NCI-H2029 treated with DMSO at 0.1 percent for 48 hours (cell line): ENCODE measurements at places on chromosomes 2 and 18.

DNA sequence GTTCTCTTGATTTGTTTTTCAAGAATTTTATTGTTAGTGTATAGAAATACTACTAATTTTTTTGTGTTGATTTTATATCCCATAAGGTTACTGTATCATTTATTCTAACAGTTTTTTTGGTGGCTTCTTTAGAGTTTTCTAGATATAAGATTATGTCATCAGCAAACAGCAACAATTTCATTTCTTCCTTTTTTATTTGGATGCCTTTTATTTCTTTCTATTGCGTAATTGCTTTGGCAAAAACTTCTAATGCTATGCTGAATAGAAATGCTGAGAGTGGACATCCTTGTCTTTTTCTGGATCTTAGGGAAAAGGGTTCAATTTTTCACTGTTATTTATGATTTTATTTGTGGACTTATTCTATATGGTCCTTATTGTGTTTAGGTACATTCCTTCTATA lies 298.8 kb downstream of the RPRM start:
- no peak for DNase-seq

DNA sequence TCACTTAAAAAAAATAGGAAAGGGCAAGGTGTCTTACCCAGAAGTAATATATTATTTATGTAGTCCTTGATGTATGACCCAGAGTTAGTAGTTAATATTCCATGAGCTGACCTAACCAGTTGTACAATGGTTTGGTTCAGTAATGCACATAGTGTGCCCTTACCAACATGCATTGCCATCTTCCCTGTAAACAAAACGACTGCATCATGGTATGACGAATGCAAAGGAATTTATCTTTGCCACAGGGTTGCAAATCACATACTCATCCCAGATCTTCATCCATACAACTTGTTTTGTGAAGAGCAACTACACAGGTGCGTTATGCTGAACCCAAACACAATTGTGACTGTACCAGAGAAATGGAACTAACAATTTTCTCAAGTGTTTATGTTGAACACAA lies 68.9 kb upstream of the ZSWIM2 start:
- no peak for DNase-seq

GRCh38 chr2:64675860-64676259 lies 22.1 kb upstream of the SERTAD2 start:
- DNase-seq: no peak

DNA sequence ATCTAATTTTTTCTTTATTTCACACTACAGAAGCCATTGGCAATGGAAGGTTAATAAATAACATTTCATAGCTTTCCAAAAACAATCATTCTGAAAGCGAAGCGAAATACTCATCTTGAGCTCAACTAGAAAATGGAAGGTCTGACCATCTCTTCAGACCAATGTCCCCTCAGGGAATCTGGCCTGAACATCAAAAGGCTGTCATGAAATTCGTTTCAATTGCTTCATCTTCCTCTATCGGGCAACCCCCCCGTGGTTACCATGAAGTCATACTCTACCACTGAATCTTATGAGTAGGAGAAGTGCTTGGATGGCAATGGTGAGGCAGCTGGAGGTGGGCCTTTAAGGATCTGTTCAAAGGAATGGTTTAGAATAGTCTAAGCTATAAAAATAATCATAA lies 22.9 kb upstream of the CYTIP start:
- DNase-seq: no peak

DNA sequence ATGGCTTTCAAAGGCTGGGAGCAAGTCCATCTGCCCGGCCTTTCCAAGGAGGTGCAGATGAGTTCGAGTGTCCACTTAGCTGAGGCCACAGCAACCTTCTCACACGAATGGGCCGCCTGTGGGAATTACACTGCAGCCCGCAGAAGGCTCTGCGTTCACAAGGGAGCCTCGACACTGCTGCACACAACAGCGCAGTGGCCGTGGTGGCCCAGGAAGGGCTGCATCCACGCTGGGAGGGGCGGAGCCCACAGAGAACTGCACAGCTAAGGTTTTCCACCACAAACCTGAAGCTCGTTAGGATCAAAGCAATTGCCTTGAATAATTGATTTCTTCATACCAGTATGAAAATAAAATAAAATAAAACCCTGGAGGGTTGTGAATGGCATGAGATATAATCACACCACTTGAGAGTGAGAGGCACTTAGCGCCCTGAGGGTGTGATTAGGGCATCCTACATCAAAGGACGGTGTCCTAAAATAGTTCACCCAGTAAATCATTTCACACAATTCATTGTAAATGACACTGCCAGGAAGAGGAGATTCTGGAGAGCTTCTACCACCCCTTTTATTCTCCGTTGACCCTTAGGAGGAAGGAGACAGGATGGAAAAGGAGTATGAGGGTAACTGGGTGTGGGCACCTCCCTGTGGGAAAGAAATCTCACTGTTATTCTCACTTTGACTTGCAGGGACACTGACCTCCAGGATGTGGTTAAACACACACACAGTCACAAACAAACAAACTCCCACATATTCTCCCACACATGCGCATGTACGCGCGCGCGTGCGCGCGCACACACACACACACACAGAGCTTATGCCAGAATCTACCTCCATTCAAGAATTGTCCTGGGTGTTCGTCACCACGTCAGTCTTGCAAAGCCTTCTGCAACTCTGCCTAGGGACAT lies 256.6 kb upstream of the ID2 start:
- DNase-seq: no peak

DNA sequence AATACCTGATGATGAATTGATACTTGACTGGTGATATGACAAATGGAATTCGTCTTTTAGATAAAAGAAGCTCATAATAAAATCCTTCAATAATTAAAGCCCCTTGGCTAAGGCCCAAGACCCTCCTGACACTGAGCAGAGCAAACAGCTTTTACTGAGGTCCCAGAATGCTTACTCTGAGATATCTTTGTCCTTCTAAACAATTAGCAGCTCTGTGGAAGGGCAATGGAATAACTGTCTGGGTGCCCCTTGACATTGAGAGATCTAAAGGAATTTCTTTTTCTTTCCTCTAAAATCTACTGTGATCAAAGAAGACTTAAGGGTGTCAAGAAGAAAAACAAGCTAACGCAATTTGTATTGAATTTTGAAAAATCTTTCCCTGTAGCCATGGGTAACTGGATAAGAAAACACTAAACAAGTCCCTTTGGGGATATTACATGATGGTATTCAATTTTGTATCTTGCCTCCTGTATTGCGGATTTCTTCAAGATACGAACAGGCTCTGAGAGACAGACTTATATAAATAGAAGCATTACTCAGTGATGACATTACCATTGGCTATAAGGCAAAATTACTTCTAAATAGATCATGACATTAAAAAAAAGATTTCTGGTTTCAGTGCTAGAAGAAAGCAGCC lies 128.8 kb downstream of the MREG start:
- no peak for DNase-seq

DNA sequence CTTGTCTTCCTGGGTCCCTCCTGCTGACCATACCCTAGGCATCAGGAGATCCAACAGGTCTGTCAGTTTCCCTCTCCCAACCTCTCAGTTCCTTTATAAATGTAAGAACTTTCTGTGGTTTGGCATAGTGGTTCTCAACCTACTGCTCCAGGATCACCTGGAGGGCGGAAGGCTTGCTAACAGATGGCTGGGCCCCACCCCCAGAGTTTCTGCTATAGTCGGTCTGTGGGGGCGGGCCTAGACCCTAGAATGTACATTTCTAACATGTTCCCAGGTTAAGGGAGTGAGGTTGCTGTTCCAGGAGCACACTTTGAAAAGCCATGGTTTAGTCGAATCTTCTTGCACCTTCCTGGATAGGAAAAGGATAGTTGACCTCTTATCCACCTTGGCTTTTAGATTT lies 37.0 kb downstream of the HK2 start:
- DNase-seq: no peak

GRCh38 chr2:178804791-178805190 lies 2.4 kb downstream of the TTN start:
- no peak for DNase-seq

DNA sequence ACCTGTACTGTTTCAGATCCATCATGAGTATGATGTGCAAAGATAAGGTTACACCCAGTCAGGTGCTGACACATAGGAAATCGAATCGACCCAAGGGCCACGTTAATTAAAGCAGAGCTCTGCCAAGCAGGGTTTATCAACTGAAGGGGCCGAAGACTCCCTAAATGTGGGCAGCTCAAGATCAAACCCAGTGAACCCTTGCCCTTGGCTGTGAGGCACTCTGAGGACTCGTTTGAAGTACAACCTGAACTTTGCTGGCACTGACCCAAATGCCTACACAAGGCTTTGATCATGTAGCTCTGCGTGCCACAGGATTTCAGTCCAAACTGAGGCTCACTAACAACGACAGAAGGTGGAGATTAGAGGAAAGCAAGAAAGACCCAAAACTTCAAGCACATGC lies 352.1 kb downstream of the MTX2 start:
- DNase-seq: no peak

DNA sequence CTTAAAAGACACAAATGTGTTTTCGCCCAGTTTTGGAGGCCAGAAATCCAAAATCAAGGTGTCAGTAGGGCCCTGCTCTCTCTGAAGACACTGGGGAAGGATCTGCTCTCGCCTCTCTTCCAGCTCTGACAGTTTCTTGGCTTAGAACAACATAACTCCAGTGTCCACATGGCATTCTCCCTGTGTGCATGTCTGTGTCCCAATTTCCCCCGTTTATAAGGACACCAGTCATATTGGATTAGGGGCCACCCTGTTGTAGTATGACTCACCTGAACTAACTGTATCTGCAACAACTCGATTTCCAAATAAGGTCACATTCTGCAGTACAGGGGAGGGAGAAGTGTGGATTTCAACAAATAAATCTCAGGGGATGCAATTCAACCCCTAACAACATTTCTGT lies 263.2 kb downstream of the SS18 start:
- no peak for DNase-seq

DNA sequence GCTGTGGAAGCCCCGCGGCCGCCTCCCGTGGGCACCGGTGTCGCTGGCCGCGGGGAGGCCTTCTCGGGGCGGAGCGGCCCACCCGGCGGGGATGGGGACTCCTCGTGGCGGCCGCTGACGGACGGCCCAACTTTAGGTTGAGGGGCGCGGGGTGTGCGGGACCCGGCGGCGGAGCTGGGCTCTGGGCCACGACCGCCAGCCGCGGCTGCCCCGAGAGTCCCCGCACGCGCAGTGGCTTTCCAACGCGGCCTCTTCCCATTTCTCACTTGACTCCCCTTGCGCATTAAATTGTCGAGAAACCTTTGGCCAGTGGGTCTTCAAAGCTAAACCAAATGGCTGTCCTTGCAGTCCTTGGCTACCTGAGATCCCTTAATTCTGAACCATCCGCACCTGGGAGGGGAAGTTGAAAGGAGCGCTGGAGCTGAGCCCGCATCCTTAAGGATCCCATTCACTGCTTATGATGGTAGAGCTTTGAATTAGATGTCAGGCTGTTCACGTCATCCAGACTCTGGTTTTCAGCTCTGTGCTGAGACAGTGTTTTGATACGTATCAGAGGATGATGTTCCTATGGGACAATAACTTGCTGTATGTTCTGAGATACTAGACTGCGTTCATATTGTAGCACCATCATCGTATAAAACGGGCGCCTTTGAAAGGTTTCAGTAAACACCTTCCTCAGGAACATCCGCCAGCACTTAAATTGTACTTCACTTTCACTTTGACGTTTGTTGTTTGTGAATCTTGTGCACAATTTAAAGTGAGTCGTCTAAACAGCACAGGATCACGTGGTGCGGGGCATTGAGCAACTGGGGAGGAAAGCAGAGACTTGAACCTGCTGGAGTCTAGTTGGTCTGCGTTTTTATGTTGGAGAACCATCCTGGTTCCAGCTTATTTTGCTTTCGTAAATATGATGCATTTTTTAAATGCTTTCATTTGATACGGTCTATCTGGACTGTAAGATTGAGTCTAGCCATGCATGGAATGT lies 874 bp downstream of the CLIP4 start:
- no peak for DNase-seq

- DNase-seq: no peak
These were observed 683 bp downstream of the PTRHD1 start for GRCh38 chr2:24792542-24792873.

DNA sequence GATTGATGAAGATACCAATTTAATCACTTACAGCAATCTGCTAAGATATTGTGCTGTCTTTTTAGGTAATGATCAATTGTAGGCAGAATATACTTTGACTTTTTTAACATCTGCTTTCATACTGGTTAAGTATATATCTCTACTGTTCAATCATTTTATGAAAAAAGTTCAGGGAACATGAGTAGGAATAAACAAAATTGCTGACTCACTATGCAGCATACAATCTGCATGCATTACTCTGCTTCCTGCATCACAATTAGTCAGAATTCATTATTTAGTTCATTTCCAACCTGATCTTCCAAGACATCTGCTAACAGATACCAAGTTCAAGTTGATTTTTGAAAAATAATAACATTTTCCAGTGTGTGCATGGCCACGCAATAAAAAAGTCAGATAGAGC lies 1430.4 kb upstream of the LRRTM1 start:
- no peak for DNase-seq

- peak; percentile 16 for DNase-seq
These were observed 758 bp downstream of the RIF1 start for GRCh38 chr2:151410485-151410834.

GRCh38 chr2:66481100-66481549 lies 46.2 kb downstream of the MEIS1 start:
- no peak for DNase-seq

GRCh38 chr2:52336951-52337350 lies 1305.0 kb upstream of the NRXN1 start:
- DNase-seq: no peak

DNA sequence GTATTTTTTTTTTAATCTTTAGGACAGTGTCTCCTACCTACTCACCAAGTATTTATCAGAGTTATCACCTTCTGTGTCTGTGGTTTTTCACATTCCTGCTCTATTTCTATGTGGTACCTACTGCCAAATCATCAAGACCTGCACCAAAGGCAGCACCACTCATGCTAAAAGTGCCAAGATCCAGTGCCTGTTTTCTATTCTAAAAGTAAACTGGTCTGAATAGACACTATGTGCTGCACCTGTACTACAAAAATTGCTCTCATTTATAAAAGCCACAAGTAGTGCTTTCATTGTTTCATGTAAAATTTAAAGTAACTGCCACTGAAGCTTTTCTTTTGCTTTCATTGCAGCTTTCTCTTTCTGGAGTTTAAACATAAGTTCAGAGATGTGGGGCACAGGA lies 103.9 kb upstream of the GULP1 start:
- no peak for DNase-seq

GRCh38 chr2:40466332-40466906 lies 14.5 kb upstream of the SLC8A1 start:
- no peak for DNase-seq
